ENCODE measurements at places on chromosomes 4 and X.

GRCh38 chr4:174401471-174402130, 117.9 kb downstream of the CEP44 start:
- DNase-seq: no peak

GRCh38 chr4:1116838-1117237, 3.5 kb upstream of the RNF212 start:
- peak; percentile 21 for DNase-seq

DNA sequence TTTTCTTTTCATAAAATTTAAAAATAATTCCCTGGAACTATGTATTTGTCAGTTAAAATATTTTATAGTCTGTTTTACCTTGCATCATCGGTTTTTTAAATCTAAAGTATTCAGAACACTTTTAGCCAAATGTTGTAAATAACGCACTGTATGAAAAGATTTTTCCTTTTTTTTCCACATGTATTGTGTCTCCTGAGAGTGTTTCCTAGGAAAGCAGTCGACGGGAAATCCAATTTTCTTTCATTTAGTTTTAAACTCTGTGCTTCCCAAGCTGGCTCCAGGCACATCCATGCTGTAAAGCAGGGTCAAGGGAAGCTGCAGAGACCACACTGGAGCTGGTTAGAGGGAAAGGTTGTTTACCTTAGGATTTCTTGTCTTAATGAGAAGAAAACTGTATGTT, 1724.3 kb upstream of the TENM3 start:
- DNase-seq: no peak

- DNase-seq: peak; percentile 63
These were observed at the start of gene ANTXR2 for GRCh38 chr4:80072744-80073472. ANTXR2 (minus strand) TSS chr4:80073229; CDS start chr4:80072560, 669 bp downstream.
